Neural crest cell (in vitro differentiated cells): ENCODE measurements at places on chromosomes 1 and 21.

DNA sequence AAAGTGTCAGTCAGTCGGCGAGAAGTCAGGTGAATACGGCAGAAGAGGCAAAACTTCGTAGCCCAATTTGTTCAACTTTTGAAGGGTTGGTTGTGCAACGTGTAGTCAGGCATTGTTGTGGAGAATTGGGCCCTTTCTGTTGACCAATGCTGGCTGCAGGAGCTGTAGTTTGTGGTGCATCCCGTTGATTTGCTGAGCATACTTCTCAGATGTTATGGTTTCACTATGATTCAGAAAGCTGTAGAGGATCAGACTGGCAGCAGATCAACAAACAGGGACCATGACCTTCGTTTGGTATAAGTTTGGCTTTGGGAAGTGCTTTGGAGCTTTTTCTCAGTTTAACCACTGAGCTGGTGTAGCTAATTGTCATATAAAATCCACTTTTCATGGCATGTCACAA is 190.2 kb upstream of the ADAMTS5 start:
- no peak for DNase-seq

DNA sequence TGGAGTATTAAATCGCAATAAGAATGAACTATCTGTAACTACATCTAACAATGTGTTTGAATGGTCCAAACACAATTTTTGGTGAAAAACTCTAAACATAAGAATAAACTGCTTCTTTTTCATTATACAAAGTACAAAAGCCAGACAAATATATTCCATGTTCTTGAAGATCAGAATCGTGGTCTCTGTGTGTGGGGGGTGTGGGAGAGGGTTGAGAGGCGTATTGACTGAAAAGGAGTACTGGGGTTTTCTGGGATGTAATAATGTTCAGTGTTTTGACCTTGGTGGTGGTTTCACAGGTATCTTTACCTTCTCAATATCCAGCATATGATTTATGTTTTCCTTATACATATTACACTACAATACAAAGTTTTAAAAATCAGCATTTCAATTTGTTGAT is 764 bp upstream of the CFH start:
- no peak for DNase-seq

GRCh38 chr1:227884370-227885134 is 63.2 kb downstream of the WNT9A start:
- DNase-seq = no peak

DNA sequence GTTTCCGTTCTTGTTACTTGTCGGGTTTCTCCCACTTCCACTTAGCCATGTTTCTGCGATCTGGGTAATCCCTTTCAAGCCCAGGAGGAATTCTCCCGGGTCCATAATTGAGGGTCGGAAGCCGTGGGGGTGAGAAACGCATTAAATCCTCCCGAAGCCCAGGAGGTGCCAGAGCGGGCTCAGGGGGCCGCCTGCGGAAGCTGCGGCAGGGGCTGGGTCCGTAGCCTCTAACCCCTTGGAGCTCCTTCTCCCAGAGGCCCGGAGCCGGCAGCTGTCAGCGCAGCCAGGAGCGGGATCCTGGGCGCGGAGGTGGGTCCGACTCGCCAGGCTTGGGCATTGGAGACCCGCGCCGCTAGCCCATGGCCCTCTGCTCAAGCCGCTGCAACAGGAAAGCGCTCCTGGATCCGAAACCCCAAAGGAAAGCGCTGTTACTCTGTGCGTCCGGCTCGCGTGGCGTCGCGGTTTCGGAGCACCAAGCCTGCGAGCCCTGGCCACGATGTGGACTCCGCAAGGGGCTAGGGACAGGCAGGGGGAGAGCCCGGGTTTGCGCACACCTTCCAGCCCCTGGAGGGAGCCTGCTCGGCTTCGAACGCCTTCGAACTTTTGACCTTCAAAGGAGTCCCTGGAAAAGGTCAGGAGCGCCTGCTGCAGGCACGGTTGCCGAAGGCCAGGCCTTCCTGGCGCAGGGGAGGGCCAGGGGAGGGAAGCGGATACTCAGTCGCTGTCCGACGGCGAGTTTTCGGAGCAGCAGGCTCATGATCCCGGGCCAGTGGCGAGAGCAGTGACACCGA is 1.7 kb upstream of the SIM2 start:
- DNase-seq = peak; percentile 9

GRCh38 chr1:222127526-222128152 is 385.8 kb upstream of the DUSP10 start:
- DNase-seq = no peak

GRCh38 chr1:16474166-16474800 is 33.8 kb downstream of the NECAP2 start:
- DNase-seq = no peak

DNA sequence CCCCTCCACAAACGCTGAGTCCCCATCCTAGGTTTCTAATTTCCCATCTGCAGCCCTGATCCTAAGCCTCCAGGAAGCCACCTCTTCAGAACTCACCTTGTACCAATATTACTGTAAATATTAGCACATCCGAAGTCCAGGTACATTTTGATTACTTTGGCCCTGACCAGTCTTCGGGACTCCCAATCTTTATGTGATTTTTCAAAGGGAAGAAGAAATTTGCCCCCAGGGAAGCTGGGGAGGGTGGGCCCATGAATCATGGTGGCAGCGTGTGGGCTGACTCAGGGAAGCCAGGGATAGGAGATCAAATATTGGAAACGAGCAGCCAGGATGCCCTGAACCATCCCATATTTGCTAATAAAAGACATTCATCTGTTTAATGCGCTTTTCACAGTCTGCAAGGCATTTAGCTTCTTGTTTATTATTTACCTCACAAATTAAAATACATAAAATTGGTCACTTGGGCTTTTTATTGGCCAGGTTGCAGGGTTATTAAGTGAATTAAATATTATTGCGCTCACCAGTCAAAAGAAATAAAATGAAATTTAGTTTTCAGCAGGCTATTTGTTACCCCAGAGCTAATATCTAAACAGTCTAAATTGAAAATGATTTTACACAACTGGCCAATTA is 46.6 kb downstream of the KIAA0040 start:
- DNase-seq = no peak

- no peak for DNase-seq
Observed at GRCh38 chr1:47684964-47685762, 247.3 kb downstream of the FOXD2 start.

DNA sequence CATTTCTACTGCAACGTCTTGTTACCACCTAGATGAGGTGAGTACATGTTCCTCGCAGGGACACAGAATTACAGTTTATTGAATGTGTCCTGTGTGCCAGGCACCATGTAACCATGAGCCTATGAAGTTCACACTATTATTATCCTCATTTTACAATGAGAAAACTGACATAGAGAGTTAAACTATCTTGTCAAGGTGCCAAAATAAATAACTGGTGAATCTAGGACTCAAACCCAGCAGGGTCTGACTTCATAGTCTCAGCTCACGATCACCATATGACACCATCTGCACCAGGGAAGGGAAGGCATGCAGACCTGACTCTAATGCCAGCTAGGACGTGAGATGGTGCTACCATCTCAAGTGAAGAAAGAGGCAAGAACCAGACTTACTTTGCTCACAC is 2.4 kb downstream of the SELE start:
- DNase-seq = no peak

- no peak for DNase-seq
Observed at GRCh38 chr1:81832573-81832972, 31.8 kb downstream of the ADGRL2 start.

- DNase-seq = no peak
Observed at GRCh38 chr21:32437729-32438128, 25.2 kb downstream of the EVA1C start.

- DNase-seq = no peak
Observed at GRCh38 chr1:27496604-27497155, 6.7 kb upstream of the WASF2 start.

- no peak for DNase-seq
Observed at GRCh38 chr21:41217671-41218385, 49.9 kb downstream of the BACE2 start.

GRCh38 chr1:145858238-145858900 is 512 bp downstream of the PIAS3 start:
- DNase-seq = peak; percentile 45

GRCh38 chr21:30924146-30924700 is 42.8 kb upstream of the KRTAP11-1 start:
- no peak for DNase-seq

GRCh38 chr1:231059566-231060193 is 19.6 kb upstream of the FAM89A start:
- no peak for DNase-seq

DNA sequence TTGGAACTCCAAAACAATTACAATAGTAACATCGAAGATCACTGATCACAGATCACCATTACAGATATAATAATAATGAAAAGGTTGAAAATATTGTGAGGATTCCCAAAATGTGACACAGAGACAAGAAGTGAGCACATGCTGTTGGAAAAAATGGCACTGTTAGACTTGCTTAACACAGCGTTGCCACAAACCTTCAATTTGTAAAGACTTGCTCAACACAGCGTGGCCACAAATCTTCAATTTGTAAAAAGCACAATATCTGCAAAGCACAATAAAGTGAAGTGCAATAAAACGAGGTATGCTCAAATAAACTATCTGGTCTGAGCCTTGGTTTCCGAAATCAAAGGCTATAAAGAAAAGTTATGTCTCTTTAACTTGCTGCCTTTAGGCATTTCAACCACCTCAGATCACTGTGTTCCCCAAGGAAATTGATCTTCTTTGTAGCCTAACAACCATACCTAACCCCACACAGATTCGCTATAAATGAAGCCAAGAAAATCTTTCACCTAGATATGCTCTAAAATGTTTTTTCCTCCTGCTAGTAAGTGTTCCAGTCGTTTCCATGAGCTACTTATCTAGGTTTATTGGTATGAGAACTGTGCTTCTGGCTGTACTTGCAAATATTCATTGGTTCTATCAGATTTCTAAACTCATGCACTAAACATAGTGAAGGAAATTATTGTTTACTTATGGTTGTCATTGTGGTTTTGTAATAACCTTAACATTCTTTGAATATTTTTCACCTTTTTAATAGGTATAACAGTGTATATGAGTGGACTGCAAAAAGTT is 13.1 kb upstream of the LPGAT1 start:
- DNase-seq = no peak

DNA sequence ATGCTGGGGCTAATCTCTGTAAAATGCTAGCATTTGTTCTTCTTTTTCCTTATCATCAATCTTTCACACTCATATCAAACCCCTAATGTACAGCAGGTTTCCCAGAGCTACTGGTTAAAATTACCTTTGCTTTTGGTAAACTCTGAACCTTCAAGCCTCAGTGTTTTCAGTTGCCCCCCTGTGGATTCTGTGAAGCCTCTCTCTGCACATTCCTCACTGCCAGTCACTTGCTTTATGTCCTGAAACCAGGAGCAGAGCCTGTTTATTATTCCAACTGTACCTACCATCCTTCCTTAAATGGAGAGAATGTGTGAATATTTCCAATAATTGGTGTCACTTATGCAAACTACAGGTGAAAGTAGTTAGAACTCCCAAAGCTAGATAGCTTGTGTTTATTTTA is 134.2 kb downstream of the NEK7 start:
- DNase-seq = no peak

DNA sequence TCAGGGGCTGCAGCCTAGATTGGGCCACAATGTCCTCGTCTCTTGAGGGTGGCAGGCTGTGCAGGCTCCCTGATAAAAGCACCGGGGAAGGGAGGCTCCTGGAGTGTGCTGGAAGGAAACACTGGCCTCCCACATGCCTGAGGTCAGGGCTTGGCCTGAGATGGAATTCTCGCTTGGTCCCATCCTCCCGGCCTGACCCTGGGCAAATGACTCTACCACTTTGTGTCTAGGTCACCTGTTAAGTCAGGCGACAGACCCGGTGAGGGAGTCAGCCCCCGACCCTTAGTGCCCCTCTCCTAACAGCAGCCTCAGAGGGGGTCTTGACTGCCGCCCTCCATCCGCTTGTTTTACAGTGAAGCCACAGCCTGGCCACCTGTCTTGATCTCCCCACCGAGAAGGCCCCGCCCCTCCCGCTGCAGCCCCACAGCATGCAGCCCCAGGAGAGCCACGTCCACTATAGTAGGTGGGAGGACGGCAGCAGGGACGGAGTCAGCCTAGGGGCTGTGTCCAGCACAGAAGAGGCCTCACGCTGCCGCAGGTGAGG is 2.5 kb downstream of the SMIM1 start:
- no peak for DNase-seq

GRCh38 chr1:11134898-11135266 is 35.2 kb upstream of the EXOSC10 start:
- DNase-seq = no peak

- DNase-seq = no peak
Observed at GRCh38 chr1:202230061-202230938, 36.7 kb downstream of the LGR6 start.

GRCh38 chr1:36457691-36458090 is 6.5 kb downstream of the MRPS15 start:
- DNase-seq = no peak

DNA sequence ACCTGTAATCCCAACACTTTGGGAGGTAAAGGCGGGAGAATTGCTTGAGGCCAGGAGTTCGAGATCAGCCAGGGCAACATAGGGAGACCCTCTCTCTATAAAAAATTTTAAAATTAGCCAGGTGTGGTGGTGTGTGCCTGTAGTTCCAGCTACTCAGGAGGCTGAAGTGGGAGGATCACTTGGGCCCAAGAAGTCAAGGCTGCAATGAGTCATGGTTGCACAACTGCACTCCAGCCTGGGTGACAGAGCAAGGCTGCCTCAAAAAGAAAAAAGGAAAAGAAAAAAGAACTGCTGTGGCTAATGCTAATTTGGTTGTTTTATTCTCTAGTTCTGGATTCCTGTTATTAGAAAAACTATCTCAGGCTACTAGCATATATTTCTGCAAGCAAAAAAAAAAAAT is 29.8 kb downstream of the DBT start:
- DNase-seq = no peak

DNA sequence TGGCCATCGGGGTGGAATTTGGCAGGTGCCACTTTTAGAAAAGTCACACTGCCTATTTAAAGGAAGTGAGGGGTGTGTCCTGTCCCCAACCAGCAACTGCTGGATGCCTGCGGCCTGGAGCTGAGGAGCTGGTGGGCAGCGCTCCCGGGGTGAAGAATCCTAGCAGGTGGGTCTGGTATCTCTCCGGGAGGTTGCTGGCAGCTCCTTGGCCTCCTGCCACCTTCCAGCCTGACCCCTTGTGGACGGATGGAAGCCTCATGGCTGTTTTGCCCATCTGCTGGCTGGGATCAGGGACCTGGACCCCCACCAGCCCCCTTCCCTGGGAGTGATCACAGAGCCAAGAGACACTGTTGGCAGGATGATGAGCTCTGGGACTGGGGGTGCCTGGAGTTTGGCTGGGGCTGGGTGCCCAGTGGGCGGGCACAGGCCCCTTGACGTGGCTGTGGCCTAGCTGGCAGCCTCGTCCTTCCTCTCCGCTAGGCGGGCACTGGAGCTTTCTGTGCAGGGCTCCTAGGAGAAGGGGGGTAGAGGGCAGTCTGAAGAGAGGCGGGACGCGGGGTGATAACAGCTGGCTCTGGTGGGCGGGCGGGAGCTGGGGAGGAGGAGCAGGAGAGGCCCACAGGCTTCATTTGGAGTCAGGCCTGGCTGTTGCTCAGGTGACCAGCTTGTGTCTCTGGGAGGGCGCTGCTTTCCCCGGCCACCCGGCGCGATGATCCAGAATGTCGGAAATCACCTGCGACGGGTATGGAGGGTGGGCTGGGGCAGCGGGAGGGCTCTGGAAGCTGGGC is at the start of gene ACOT11:
Gene ACOT11 (plus strand): TSS at position 628 of the 788 bp plus-strand sequence. CDS start 82 bp downstream, at position 710.
- DNase-seq = no peak
